ENCODE measurements at places on chromosomes 3 and 15.

DNA sequence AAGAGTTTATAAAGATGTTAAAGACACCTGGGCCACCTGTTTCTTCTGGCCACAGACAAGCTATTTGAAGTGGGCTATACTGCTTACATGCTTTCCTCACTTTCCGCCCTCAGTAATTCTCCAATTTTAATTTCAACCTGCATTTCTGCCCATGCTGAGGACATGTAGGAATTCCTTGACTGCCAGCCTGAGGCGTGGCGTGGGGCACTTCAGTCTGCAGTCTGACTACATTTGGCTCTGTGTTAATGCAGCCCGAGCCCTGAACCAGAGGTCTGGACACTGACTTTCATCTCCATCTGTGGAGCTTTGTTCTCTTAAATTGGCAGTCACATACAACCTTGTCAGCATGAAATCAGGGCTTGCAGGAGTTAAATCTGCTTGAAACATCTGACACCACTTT lies 8.5 kb downstream of the UQCC5 start:
- no peak for DNase-seq

- DNase-seq = no peak
Observed at GRCh38 chr3:31765871-31766270, 215.2 kb downstream of the OSBPL10 start.

DNA sequence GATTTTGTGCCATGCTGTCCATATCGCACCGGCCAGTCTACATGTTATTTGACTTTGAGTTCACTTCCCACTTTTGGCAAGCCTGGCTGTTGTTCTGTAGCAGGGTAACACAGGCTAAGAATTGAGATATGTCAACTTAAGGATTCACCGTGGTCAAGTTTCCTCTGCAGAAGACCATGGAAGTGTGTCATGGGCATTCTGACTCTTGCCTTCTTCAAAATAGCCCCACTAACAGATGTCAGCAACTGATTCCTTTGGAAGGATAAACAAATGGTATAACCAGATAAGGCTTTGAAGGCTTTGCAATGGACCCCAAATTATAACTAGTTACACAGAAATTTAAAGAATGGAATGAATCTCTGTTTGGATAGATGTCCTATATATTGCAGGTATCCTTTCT lies 20.1 kb upstream of the CD47 start:
- no peak for DNase-seq

- no peak for DNase-seq
Observed at GRCh38 chr15:71957026-71957425, 146.7 kb downstream of the NR2E3 start.

DNA sequence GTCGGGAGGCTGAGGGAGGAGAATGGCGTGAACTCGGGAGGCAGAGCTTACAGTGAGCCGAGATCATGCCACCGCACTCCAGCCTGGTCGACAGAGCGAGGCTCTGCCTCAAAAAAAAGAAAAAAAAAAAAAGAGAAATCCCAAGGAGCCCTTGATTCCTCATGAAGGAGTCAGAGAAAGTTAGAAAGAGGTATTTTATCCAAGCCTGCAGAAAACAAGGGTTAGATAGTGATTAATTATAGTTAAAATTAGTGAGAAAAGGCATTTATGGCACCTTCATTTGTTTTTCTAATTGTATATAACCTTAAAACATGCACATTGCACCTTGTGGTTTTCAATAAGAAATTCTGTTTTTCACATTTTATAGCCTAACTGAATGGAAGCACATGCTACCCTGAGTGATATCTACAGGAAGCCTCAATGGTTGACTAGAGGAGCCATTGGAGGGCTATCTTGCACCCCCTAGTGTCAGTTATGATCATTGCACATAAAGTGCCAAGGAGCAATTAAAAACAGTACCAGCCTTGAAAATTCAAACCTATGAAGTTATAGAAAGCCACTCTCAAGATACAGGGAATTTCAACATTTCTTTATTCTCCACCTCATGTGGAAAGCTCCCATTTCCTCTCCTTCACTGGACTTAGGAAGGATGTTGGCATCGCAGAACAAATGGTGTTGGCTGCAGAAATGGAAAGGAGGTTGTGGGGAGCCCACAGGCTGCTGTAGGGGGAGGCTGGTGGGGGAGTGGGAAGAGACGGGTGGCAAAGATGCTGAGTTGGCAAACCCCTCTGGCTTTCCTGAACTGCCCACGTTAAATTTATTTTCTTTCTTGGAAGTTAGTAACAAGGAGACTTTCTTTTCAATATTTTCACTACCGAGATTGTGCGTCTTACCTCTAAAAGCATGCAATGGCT lies 48.5 kb downstream of the ITGA11 start:
- peak; percentile 26 for DNase-seq

GRCh38 chr15:40102897-40103858 lies 5.5 kb downstream of the BMF start:
- DNase-seq = no peak

GRCh38 chr3:34203386-34203785 lies 405.0 kb downstream of the PDCD6IP start:
- no peak for DNase-seq

GRCh38 chr3:167711439-167711838 lies 23.3 kb downstream of the PDCD10 start:
- no peak for DNase-seq

DNA sequence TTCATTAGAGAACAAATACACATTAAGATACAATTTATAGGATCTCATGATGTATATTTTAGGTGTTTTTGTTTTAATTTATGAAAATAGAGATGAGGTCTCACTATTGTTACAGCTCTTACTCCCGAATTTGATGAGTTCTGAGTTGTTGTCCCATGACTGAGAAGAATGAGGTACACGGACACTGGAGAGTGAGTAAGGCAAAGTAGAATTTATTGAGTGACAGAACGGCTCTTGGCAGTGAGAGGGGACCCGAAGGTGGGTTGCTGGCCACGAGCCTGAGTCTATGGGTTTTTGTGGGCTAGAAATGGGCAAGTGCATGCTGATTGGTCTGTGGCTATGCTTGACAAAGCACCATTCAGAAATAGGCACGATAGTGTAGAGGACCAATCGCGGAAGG lies 3.1 kb upstream of the RNF168 start:
- no peak for DNase-seq

GRCh38 chr15:26623071-26623470 lies 149.8 kb downstream of the GABRB3 start:
- DNase-seq = no peak

- no peak for DNase-seq
Observed at GRCh38 chr15:94379986-94380385, 148.6 kb downstream of the MCTP2 start.

GRCh38 chr15:96107916-96108315 lies 222.6 kb upstream of the NR2F2 start:
- no peak for DNase-seq

DNA sequence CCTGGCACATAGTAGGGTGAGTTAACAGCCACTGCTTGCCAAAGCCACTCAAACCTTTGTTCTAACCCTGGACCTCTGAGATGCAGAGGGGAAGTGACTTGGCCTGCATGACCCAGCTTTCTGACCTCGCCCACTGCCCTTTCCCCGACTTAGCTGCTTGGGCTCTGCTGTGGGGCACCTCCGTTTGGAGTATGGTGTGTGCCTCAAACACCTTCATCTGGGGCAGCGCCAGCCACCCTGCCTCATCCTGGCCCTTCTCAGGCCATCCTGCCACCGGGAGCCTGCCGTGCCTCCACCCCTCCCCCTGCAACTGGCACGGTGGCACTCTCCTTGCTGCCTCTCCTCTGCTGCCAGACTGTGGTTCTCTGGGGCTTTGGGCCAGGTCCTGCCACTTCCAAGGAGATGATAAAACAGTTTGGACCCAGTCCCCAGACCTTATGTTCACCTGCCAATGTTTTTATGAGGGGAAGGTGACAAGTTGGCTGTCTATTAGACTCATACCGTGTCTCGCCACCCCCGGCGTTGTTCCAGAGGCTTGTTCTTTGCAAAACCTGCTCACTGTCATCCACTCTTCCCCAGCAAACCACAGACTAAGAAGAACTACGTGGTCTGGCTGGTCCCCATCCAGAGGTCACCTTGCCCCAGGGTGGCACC lies 32.2 kb downstream of the SLC6A6 start:
- DNase-seq = no peak

GRCh38 chr3:110101361-110101760 lies 764.0 kb upstream of the DPPA4 start:
- DNase-seq = no peak

- no peak for DNase-seq
Observed at GRCh38 chr3:3241596-3241995, 62.1 kb upstream of the CRBN start.

DNA sequence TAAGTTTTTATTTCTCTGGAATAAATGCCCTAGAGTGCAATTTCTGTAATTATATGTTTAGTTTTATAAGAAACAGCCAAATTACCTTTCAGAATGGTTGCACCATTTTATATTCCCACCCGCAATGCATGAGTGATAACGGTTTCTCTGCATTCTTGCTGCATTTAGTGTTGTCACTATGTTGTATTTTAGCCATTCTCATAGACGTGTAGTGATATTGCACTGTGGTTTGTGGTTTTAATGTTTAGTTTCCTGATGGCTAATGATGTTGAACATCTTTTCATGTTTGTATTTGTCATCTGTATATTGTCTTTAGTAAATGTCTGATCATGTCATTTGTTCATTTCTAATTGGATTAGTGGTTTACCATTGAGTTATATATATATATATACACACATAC lies 73.0 kb upstream of the GOLIM4 start:
- no peak for DNase-seq

GRCh38 chr15:68431792-68432401 lies at the start of gene ITGA11:
Gene ITGA11 (minus strand): TSS chr15:68432163. CDS start chr15:68432066, 97 bp downstream.
- no peak for DNase-seq

- DNase-seq = peak; percentile 47
Observed at GRCh38 chr15:30903497-30904187, at the start of gene FAN1. Gene FAN1 (plus strand): TSS chr15:30903915. CDS start chr15:30904664, 749 bp downstream.

Measured in memory B cell (primary cell).